ENCODE measurements at places on chromosomes 2 and 18.

DNA sequence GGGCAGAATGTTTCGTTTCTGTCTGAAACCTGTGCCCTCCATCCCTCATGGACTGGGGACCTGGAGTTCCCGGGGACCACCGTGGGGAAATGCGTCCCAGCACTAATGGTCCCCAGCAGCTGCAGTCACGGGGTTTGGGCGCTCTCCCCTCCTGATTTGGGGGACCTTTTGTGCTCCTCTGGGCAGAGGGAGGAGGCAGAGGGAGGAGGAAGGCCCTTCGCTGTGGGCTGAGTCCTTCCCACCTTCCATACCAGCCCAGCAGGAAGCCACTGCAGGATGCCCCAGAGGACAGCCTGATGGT lies 3.2 kb downstream of the GPR35 start:
- no peak for DNase-seq

DNA sequence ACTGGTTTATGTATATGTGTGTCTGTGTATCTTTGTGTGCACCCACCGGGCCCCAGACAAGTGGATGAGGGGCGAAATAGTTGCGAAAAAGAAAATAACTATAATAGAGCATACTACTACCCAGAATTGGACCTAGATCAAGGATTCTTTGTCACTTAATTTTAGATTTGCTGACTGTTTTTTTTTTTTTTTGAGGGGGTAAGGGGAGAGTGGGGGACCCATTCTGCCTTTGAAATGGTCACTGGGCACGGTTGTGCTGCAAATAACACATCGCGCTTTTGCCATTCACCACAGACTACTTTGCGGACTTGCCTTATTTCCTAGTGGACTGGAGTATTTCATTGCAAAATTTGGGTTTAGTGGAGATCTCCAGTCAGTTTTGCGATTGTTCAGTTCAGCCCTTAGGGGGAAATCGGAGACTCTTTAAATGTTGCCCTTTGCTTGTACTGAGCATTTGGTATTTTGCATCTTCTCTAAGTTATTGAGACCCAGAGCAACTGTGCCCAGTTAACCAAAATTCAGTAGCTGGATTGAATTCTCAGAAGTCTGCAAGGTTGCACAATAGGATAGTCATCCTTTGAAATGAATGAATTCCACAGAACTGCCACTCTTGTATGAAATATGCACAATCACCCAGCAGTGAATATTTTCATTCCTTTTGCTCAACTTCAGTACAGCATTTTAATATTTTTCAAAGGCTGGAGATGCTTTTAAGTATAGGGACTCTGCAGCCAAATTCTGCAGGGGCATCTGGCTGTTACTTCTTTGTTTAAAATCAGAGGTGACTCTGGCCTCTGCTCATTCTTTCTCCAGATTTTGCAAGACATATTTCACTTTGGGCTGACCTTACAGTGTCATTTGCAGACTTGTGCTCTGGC lies 2.9 kb downstream of the TRIB2 start:
- no peak for DNase-seq

GRCh38 chr2:132991471-132992045 lies 321.6 kb upstream of the LYPD1 start:
- no peak for DNase-seq

GRCh38 chr2:218857371-218858137 lies 2.1 kb upstream of the WNT6 start:
- no peak for DNase-seq

- DNase-seq = no peak
Observed at GRCh38 chr18:7618891-7619442, 51.9 kb downstream of the PTPRM start.

DNA sequence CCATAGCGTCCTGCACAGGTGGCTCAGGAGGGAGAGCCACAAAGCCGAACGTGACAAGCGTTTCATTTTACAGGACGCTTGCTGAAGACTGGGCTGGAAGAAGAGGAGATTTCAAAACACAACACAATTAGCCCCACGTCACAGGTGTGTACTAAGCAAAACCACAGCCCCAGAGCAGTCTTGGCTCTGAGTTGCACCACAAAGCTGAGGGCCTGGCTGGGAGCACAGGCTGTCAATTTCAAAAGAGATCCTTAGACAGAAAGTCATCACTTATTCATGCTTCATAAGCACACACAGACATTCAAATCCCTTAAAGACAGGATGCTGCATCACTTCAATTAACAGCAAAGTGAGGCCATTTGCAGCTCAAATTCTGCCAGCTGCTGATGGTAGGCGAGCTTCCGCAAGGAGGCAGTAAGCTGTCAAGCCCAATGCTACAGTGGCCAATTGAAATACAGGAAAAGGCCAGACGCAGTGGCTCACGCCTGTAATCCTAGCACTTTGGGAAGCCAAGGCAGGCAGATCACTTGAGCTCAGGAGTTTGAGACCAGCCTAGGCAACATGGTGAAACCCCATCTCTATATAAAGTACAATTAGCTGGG lies 79.6 kb downstream of the SKA1 start:
- DNase-seq = no peak

DNA sequence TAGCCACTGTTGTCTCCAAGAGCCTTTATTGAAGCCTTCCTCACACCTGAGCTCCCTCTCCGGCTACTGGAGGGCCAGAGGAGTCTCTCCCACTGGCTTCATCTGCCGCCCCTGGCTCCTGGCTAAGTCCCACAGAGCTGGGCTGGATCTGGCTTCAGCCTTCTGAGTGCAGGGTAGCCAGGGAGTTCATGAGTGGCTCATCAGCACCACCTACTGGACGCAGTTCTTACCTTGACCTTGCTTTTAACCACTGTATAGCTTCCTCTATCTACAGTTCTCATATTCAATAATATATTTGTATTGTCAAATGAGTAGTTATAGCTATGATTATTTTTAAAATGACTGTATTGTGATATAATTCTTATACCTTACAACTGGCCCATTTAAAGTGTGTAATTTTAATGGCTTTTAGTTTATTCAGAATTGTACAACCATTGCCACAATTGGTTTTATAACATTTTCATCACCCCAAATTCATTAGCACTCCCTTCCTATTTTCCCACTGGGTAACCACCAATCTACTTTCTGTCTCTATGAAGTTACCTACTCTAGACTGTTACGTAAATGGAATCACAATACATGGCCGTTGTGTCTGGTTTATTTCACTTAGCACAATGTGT lies 17.7 kb downstream of the CNDP1 start:
- peak; percentile 39 for DNase-seq

DNA sequence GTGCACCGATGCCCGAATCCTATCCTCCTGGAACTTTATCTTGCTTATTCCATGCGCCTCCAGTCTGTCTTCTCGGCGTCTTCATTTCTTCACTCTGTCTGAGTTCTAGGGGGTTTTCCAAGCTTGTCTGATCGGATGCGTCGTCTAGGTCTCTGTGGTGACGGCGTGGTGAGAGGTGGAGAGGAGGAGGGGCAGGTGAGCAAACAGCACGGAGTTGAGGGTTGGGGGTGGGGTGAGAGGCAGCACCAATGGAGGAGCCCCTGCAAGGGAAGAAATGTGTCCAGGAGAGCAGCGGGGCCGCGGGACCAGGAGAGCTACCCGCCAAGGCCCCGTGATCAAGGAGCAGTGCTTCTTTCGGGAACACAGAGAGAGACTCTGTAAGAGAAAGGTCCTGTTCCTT lies 131.3 kb upstream of the TWIST2 start:
- DNase-seq = no peak

DNA sequence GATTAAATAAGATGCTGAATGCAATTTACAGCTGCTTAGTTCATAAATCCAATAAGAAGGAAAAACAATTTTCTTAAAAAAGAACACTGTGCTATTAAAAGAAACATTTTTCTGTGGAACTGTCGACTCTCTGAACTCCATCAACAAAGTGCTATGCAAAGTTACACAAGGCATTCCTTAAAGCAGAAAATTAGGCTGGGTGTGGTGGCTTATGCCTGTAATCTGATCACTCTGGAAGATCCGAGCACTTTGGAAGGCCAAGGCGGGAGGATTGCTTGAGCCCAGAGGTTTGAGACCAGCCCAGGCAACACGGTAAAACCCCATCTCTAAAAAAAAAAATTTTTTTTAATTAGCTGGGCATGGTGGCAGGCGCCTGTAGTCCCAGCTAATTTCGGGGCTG lies 13.0 kb downstream of the MCM6 start:
- DNase-seq = no peak

DNA sequence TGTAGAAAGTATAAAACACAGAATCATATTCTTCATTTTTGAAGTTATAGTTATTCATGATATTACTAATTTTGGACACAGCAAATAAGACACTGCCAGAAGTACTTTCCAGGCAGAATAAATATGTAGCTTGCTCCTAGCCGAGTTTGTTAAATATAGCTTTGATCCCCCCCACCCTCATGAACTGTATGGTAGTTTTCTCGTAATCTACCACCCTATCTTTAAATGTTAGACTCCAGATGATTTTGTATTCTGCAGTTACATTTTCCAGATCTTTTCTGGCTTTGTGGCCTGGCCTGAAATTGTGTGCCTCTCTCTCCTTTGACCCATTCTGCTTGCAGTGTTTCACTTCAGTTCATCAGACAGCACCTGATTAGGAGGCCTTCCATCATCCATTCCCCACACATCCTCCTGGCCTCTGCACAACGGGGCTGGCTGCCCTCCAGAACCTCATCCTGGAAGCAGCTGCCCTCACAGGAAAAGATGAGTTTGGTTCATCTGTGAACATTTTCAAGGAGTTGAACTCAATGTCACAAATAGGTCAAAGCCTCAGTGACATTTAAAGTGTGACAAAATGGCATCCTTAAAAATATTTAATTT lies 4.7 kb upstream of the KCNJ3 start:
- no peak for DNase-seq

DNA sequence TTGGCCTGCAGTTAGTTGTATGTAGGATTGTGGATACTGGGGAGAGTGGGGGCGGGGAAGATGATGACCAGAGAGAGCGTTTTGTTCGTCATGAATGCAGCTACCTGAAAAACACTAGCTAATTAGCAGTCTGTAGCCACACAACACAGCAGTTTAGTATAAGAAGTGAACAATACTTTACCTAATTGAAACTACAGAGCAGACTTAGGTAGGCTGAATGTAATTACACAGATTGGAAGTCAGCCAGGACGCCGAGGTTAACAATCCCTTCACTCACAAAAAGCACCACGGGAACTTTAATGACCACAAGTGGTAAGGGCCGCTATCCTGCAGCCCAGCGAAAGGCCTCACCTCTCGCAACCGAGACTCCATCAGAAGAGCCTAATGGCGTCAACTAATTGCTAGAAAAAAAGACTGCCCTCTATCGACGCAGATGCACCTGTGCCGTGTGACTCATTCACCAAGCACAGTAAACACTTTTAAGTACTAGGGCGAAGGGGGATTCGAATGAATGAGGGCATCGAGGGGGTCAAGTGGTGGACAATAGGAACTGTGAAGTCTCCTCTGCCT lies 591.0 kb downstream of the ARHGAP15 start:
- no peak for DNase-seq

DNA sequence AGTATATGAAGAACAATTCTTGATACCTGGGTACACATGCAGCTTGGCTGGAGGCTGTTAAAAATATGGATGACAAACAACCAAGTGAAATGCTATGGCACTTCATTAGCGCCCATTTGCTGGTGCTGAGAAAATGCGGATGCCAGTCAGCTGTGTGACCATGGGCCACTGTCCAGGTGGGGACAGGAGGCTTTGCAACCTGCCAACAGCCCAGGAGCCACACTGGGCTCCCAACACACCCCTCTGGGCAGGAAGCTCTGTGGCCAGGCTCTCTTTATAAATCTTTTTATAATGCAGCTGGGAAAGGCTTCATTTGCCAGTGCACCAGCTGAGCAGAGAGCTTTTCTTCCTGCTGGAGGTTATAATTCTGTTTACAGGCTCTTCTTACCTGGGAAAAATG lies 19.9 kb downstream of the RNF144A start:
- no peak for DNase-seq

GRCh38 chr2:21253311-21254027 lies 129.7 kb downstream of the TDRD15 start:
- DNase-seq = no peak

- no peak for DNase-seq
Observed at GRCh38 chr2:149561309-149561926, 26.2 kb downstream of the MMADHC start.

- DNase-seq = no peak
Observed at GRCh38 chr2:21102356-21102755, 21.4 kb upstream of the TDRD15 start.

- DNase-seq = no peak
Observed at GRCh38 chr18:61967252-61967891, 74.6 kb upstream of the RNF152 start.

DNA sequence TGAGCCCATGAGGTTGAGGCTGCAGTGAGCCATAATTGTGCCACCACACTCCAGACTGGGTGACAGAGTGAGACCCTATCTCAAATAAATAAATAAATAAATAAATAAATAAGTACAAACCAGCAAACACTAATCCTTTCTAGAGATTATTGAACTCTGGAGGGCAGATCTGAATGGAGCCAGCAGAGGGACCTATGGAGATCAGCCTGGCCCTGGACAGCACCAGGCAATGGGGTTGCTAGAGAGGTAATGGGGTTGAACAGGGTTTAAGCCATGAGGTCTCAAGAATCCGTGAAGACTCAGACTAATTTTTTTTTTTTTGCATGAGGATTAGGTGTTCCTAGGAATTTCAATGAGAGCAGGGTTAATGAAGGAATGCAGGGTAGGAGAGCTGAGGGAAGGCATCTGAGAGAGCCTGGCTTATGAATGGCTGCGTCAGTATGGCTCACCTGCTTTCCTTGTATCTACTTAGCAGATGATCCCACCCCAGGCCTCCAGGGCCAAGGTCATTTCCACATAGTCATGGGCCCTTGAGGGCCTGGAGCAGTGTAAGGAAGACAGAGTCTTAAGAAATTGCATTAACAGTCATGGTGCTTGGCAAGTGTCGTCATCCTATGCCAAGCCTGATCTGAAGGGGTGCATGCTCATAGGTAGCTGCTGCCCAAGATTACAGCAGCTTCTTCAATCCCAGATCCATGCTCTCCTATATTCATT lies 34.6 kb upstream of the IL37 start:
- no peak for DNase-seq

GRCh38 chr2:20532634-20533437 lies 86.0 kb downstream of the RHOB start:
- DNase-seq = no peak

GRCh38 chr2:202624133-202624532 lies 10.6 kb upstream of the FAM117B start:
- no peak for DNase-seq

DNA sequence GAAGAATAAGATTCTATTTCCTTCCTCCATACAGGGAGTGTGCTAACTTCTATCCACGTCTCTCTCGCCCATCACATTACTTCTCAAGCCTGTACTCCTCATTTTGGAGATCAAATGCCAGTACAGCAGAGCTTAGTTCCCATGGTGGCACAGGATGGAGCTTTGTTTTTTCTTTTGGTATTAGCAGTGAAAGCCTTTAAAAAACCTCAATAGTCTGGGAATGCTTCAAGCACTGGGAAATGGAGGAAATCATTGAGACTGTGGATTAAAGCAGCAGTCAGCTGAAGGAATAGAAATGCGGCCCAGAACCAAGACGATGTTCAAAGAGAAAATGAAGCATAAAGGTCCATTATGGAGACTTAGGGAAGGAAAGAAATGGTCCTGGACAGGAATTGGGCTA lies 102.3 kb downstream of the NRXN1 start:
- DNase-seq = no peak

- no peak for DNase-seq
Observed at GRCh38 chr2:68784915-68785314, 50.3 kb downstream of the ARHGAP25 start.

- no peak for DNase-seq
Observed at GRCh38 chr2:128726236-128726635, 407.6 kb upstream of the HS6ST1 start.
